ENCODE measurements at places on chromosomes 2 and 18.
A peak's percentile ranks its signal among the peaks of the same experiment; 100 is the strongest.

- DNase-seq: no peak
Measured at GRCh38 chr18:75074196-75075015, 134.5 kb downstream of the PTGR3 start.

GRCh38 chr2:196404276-196404675 lies 232.9 kb upstream of the STK17B start:
- DNase-seq: no peak

DNA sequence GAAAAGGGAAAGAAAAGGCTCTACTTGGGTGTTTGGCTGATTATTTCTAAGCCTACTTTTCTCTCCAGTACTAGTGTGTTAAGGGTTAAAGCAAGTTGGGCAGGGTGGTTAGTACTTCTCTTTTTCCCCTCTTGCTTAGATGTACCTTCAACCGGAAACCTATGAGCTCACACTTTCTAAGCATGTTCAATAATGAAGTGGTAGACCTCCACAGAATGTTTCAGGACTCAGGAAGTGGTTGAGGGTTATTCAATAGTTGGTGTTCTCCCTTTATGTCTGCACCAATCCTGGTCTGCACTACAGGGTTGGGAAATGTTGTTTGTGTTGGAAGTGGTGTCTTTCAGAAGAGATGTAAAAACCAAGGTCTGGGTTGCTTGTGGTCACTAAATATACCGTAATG lies 137.1 kb downstream of the ZEB2 start:
- DNase-seq: no peak

DNA sequence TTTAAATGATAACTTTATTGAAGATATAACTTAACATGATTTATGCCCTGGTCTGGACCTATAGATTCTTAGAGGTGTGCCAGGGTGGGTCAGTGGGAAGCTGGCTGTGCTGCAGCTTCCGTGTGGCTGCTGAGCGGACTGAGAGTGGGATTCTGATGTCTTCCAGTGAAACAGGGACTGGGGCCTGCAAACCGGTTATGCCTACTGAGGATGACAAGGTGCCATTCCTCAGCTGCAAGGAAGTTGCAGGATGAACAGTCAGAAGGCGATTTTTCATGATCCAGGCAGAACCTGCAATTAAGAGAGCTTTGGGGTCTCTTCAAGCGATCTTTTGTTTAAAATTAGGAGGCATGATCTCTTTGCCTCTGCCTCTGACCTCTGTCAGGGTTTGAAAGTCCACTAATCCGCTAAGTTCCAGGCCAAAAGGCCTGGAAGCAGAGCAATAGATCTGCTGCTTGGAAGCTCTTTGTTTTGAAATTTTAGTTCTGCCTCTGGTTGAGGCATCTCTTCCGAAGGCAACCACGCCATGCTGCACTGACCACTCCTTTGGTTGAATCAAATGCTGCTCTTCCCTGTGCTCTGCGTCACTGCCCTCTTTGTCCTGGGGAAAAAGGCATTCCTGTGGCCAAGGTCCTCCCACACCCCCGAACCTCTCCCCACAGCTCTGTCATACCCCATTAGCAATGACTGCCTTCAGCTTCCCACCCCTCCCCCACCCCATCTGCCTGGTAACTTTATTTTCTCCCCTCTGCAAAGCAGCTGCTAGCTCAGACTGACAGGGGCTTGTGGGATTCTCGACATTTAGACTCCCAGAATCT lies 2.0 kb downstream of the TMEM169 start:
- no peak for DNase-seq

DNA sequence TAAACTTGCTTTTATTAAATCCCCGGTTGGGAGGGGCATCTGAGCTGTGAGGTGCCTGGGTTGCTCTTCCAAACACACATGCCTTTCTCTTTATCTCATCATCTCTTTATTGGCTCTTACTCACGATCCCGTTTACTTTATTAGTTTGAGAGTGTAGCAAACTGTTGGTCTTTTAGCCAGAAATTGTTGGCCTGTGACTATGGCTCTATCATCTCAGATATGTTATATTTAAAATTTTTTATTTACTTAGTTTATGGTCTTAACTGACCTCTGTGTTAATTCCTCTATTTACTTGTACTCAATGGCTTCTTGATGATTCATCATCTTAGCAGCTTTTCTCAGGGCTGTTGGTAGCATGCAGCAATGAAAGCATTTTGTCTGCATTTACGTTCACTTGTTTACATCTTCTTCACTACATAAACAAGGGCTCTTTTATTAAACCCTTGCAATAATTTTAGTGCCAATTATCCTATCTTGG lies 408.4 kb downstream of the HRH4 start:
- no peak for DNase-seq

DNA sequence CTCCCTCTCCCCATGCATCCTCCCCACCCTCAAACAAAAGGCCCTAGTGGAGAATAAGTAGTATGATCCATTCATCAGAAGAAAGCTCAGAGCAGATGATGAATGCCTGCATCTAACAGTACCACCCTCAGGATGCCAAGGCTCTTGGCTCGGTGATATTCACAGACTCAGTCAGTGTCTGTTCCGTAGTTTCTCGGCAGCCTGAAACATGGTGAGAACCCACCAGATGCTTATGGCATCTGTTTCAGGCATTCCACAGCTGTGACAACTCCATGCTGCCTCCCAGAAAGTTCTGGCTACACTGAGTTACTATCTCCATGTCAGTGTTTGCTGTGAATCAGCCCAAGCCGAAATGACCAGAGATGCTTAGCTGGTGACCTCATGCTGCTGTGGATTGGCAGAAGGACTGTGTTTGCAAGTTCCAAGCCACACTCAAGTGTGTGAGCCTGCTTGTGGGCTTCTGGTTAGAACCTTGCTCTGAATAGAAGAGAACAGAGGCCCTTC lies 83.9 kb downstream of the WDSUB1 start:
- DNase-seq: no peak

- DNase-seq: peak; percentile 41
Measured at GRCh38 chr2:191382801-191383200, 137.6 kb downstream of the MYO1B start.

GRCh38 chr2:236179236-236180075 lies 11.3 kb upstream of the GBX2 start:
- DNase-seq: no peak
